Karpas-422 (cell line): ENCODE measurements at places on chromosomes 6 and 20.
A peak's percentile ranks its signal among the peaks of the same experiment; 100 is the strongest.

- no peak for DNase-seq
These were observed 69.6 kb downstream of the IGF2R start for GRCh38 chr6:160038479-160038878.

- no peak for DNase-seq
These were observed 158.5 kb downstream of the PHACTR1 start for GRCh38 chr6:12875051-12875450.

- DNase-seq: no peak
These were observed 106.4 kb downstream of the JARID2 start for GRCh38 chr6:15352220-15352619.

DNA sequence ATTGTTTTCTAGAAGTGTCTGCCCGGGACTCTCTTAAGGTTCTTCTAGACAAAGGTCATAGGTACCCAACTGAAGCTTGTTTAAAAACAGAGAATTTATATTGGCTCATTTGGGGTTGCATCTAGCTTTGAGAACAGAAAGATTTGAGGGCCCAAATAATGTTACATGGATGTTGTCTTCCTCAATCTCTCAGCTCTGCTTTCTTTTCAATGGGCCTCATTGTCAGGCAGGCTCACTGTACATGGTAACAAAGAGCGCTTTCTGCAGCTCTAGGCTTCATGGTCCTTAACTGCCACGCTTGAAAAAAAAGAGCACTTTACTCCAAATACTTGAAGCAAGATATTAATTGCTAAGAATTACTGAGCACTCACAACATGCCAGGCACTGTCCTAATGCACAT is 22.2 kb downstream of the NHLRC1 start:
- DNase-seq: no peak

- DNase-seq: no peak
These were observed 139.7 kb upstream of the RPS6KA2 start for GRCh38 chr6:166766769-166767168.

DNA sequence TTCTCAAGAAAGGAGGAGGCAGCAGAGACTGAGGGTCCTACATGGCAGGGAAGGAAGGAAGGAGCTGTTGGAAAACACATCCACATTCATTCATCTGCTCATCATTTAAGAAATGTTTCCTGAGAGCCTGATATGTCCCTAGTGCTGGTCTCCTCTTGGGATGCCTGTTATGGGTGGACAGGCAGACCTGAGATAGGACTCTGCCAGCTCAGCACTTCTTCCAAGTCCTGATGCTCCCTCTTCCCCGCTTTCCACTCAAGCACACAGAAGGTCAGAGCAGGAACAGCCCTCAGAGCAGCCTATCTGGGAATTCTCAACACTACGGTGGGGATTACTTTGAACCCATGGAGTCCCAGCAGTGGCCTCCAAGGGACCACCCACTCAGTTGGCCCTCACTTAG is 8.0 kb upstream of the SIRPD start:
- no peak for DNase-seq

GRCh38 chr6:21000331-21000801 is 466.1 kb downstream of the CDKAL1 start:
- no peak for DNase-seq

DNA sequence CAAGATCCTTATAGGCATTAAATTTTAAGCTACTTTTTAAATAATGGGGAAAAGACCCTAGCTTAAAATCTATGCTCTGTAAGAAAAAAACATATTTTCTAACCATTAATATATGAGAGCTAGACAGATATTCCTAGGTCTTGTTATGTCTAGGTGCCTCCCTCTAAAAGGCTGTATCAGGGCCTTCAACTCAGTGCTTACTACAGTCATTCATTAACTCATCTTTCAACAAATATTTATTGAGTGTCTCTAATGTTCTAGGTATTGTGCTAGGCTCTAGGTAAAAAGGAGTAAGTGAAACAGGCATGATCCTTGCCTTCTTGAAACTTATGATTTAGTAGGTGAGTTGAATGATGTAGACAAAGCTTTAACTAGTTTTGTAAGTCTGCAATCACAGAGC is 6.4 kb upstream of the STX11 start:
- DNase-seq: no peak

GRCh38 chr6:3577517-3577916 is 120.7 kb upstream of the SLC22A23 start:
- DNase-seq: no peak

- DNase-seq: no peak
These were observed 74.9 kb upstream of the CLDN20 start for GRCh38 chr6:155188707-155189496.

GRCh38 chr6:37365791-37366190 is 12.0 kb downstream of the RNF8 start:
- DNase-seq: peak; percentile 50

GRCh38 chr6:92826633-92827032 is 592.7 kb downstream of the EPHA7 start:
- no peak for DNase-seq

GRCh38 chr6:91786474-91787184 is 1199.8 kb upstream of the MAP3K7 start:
- no peak for DNase-seq

DNA sequence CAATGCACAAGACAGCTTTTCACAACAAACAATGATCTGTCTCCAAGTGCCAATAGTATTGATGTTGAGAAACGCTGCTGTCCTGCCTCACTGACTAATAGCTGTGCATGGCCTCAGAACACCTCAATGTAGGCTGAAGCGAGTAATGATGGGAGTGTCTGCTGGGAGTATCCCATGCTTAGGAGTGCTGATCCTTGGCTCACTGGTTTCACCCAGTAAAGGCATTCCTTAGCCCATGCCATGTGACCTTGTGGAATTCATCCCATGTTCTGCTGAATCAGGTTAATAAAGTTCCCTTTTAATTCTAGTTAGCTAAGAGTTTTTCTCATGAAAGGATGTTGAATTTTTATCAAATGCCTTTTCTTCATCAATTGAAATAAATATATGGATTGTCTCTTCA is 3.8 kb upstream of the WFDC12 start:
- no peak for DNase-seq

DNA sequence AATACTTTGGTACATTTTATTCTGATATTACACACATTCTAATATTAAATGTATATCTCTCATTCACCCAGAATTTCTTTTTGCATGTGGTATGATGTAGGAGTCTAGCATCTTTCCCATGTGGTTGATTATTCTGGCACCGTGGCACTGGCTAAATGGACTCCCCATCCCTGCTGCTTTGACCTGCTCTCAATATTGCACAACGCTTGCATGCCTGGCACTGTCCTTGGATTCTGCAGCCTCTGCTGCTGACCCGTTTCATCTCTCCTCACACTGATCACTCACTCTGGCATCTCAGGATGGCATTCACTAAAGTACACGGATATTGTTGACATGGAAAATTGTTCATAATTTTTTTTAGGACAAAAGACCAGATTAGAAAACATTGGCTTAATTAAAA is 11.5 kb upstream of the DACT2 start:
- DNase-seq: no peak

GRCh38 chr20:35436177-35436573 is 1.9 kb downstream of the GDF5 start:
- no peak for DNase-seq

GRCh38 chr20:43538878-43539700 is 19.7 kb upstream of the SGK2 start:
- no peak for DNase-seq

GRCh38 chr6:73180076-73180738 is 45.1 kb downstream of the KHDC1L start:
- peak; percentile 82 for DNase-seq

GRCh38 chr6:2450546-2450945 is 205.1 kb upstream of the GMDS start:
- DNase-seq: peak; percentile 49

DNA sequence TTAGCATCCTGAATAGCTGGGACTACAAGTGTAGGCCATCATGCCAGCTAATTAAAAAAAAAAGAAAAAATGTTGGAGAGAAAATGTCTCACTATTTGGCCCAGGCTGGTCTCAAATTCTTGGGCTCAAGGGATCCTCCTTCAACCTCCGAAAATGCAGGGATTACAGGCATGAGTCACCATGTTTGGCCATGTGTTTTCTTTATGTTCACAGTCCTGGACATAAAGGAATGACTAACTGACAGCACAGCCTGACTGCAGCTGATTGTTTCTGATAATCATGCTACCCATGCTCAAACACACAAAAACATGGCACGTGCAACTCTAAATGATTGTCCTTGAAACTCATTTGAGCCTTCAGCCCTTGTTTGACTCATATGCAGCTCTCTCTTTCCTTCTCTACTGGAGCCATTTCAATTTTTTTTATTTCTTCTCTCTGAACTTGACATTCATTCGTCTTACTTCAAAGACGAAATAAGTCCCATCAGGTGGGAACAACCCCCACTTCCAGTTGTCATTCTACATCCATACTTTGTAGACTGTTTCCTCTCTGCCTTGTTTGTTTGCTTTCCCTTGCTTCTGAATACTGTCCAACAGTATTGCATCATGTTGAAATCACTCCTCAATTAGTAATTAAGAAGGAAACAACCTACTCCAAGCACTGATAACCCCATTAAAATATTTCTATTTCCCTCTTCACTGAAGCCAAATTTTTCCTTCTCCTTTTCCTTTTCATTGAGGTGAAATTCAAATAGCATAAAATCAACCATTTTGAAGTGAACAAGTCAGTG is 413.0 kb downstream of the BMP2 start:
- DNase-seq: no peak

- DNase-seq: no peak
These were observed 1.3 kb downstream of the SLA2 start for GRCh38 chr20:36644706-36645095.

GRCh38 chr20:32742322-32743236 is 688 bp downstream of the COMMD7 start:
- DNase-seq: no peak

GRCh38 chr6:149869275-149869892 is 5.2 kb upstream of the LRP11 start:
- peak; percentile 14 for DNase-seq

- no peak for DNase-seq
These were observed 635.1 kb downstream of the EPHA7 start for GRCh38 chr6:92784235-92784634.

DNA sequence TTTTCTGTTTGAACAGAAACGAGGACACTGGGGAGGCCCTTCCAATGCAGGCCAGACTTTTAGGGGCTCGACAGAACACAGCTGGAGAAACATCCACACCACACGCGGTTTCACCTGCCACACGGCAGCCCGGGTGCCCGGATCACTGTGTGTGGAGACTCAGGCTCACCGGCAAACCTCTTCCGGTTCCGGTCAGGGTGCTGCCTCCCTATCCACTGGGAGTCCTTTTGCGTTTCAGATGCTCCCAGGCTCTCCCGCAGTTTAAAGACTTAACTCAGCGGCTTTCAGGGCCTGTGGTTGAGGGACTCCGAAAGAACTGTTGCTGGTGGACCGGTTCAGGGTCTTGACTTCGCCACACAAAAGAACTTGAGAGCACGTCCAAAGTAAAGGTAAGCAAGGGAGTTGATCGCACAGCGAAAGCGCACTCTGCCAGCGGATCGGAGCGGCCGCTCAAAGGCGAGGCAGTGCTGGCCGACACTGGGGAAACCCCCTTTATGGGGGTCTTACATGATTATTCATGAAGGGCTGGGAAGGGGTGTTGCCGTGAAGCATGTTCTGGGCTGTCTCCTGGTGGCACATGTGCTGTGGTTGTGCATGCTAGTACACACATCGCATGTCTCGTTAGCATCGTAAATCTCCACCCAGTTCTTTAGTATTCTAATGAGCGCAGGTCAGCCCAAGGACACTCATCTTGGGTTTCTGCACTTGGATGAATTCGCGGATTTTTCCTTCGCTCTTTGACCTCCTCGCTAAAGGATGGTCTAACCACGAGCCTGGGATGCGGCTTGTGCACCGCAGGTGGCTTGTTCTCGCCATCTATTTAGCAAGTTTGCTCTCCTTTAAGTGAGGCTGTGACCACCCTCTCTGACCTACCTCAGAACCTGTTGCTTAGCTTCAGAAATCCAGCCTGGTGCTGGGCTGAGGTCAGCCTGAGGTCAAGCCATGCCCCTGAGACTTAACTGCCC is 180.3 kb downstream of the CDH26 start:
- no peak for DNase-seq

DNA sequence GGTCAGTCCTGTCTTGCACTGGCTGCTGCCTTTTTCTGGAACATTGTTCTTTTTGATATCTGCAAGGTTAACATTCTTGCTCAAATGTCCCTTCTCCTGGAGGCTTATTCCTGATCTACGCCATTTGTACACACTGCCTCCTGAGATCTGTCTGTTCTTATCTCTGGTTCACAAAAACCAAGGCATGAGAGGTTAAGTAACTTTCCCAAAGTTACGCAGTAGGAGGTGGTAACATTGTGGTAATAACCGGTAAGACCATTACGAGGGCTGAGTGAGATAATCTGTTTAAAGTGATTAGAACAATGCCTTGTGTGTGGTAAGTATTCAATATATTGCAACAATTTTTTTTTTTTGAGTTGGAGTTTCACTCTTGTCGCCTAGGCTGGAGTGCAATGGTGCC is 132.1 kb downstream of the FNDC1 start:
- DNase-seq: no peak

DNA sequence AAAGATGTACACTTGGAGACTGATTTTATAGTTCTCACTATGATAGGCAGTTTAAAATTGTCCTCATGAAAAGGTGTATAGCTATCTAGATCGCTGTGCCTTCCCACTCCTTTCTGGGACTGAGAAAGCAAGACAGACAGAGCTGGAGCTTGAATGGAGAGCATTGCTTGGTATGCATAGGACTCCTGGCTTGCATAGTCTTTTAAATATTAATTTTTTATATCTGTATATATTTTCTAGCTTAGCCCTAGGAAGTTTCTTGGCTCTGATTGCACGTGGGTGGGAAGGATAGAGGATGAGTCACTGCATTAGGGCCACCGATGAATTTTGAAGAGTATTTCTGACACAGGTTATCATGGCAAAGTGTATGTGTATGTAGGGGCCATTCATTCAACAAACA is 150.0 kb upstream of the SPACA1 start:
- no peak for DNase-seq

GRCh38 chr6:143276436-143276835 is 174.1 kb downstream of the ADAT2 start:
- DNase-seq: peak; percentile 46

DNA sequence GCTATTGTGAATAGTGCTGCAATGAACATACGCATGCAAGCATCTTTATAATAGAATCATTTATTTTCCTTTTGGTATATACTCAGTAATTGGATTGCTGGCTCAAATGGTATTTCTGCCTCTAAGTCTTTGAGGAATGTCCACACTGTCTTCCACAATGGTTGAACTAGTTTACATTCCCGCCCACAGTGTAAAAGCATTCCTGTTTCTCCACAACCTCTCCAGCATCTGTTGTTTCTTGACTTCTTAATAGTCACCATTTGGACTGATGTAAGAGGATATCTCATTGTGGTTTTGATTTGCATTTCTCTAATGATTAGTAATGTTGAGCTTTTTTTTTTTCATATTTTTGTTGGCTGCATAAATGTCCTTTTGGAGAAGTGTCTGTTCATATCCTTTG is 208.7 kb downstream of the PHF3 start:
- DNase-seq: no peak

GRCh38 chr6:101404775-101405174 is 11.3 kb downstream of the GRIK2 start:
- DNase-seq: no peak

- no peak for DNase-seq
These were observed 76.4 kb downstream of the BACH2 start for GRCh38 chr6:90220273-90220672.

GRCh38 chr20:17657079-17657825 is 24.8 kb downstream of the RRBP1 start:
- no peak for DNase-seq
